ENCODE measurements at places on chromosomes 4 and X.

- no peak for DNase-seq
Measured at GRCh38 chrX:23483396-23483795, 148.7 kb downstream of the PTCHD1 start.

GRCh38 chr4:6824772-6825402 lies 42.4 kb downstream of the KIAA0232 start:
- no peak for DNase-seq

DNA sequence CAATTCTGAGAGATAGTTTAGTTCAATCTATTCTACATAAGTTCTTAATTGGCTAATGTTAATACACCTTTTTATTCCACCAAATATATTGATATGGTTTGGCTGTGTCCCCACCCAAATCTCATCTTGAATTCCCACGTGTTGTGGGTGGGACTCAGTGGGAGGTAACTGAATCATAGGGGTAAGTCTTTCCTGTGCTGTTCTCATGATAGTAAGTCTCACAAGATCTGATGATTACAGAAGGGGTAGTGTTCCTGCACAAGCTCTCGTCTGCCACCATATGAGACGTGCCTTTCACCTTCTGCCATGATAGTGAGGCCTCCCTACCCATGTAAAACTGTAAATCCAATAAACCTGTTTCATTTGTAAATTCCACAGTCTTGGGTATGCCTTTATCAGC lies 11.3 kb downstream of the PPA2 start:
- no peak for DNase-seq

DNA sequence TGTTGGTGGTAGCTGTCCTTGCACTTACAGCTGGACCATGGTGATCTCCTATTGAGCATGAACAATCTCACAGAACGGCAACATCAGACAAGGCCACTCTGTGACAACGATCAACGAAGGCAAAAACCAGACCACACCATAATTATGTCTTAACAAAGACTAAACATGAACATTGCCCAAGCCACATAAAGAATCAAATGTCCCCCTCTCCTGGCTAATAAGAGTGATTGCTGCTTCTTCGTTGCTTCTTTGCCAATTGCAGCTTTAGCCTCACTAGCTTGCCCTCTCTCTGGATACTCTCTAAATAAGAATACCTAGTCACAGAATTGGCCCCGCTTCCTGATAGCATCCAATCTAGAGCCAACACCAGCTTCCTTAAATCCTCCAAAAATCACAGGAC lies 41.5 kb upstream of the PGRMC1 start:
- DNase-seq: no peak

GRCh38 chrX:10685923-10686595 lies 65.7 kb upstream of the MID1 start:
- no peak for DNase-seq

DNA sequence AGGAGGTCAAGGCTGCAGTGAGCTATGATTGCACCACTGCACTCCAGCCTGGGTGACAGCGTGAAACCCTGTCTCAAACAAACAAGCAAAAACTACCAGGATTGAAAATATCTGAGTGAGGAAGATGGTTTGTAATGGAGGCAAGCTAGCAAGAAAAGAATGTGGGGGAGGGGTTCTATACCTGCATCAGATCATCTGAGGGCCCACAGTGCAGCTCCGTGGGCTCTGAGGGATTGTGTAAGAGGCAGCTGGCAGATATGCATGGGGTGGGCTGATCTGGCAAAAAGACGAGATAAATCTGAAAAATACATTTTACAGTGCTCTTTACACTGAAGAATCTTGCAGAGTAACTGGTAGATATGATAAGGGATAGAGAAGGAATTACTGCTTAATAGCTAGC lies 28.9 kb upstream of the CHRNA9 start:
- no peak for DNase-seq

- DNase-seq: no peak
Measured at GRCh38 chrX:85111347-85111746, 107.7 kb downstream of the APOOL start.

DNA sequence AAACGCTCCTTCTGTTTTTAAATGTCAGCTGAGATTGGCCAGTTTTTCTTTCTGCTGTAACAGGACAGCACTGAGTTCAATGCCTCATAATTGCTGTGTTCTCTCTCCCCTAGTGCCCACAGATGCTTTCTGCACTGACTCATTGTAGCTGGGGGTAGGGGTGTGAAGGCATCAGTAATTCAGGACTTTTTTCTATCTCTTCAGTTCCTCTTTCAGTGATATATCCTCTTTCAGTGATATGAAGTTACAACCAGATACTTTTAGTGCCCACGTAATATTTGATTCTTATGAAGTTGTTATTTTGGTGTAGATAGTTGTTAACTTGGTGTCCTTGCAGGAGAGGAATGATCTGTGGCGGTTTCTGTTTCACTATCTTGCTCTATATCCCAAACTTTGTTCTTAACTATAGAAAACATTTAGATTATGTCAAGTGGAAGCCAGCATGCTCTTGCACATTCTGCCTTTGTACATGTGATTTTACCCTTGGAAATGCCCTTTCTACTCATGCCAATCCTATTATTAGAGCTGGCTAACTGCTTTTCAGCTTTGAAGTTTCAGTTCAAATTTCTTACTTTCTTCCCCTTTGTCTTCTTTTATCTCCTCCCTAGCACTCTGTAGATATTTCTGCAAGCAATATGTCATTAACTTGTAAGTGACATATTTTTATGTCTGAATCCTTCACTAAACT lies 1258.4 kb downstream of the FAM133A start:
- no peak for DNase-seq

DNA sequence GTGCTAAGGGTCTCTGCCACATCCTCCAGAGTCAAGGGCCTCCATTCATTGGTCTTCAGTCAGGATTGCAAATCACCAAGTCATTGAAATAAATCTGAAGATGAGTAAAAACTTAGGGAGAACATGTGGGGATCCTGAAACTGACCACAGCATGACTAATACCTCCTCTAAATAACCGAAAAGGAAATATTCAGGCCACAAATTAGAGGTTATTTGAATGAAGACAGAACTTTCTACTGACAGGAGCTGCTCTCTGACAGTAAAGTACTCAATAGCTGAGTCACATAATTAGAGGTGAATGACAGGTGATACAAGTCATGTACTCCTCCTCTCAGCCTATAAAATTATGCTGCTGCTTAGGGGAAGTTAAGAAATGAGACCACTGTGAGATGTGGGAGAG lies 240.2 kb upstream of the F9 start:
- DNase-seq: no peak

- DNase-seq: no peak
Measured at GRCh38 chr4:42345962-42346544, 51.2 kb upstream of the SHISA3 start.

- no peak for DNase-seq
Measured at GRCh38 chrX:21014326-21014725, 359.9 kb upstream of the CNKSR2 start.
